ENCODE measurements at places on chromosomes 4 and X.
A peak's percentile ranks its signal among the peaks of the same experiment; 100 is the strongest.

- DNase-seq: no peak
Measured at GRCh38 chrX:73214426-73215094, at the start of gene NAP1L2. TSS of gene NAP1L2 (minus strand) at chrX:73214851. CDS start at chrX:73214492, 359 bp downstream.

- DNase-seq: no peak
Measured at GRCh38 chrX:46016296-46016695, 528.9 kb downstream of the ZNF674 start.

GRCh38 chr4:5568931-5569330, 139.4 kb downstream of the EVC2 start:
- no peak for DNase-seq

DNA sequence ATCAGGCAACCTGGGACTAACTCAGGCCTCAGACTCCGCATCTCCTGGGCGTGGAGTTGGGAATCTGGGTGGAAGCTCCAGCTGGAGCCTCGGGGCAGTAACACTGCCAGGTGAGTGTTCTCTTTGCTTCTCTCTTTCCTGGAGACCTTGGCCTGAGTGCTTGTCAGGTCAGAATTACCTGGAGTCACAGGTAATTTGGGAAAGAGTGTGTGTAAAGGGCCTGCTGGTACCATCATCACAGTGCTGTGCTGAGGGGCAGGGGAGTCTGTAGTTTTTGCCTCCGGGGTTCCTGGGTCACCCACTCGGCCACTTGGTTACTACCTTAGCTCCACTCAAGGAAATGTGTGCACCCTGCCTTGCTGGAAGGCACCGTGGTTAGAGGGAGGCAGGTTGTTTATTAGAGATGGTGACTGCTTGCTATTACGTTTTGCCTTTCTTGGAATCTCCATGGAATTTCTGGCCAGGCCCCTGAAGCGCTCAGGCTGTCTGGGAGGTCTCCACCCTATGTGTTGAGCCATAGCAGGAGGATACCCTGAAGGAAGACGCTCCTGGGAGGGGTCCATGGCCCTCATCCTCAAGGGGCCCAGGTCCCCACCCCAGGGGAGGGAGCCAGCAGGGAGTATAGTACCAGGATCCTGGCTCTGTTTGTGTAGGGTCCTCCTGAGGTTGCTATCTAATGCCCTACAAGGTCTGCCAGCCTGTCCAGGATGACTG, 2.9 kb downstream of the GPR78 start:
- no peak for DNase-seq

- no peak for DNase-seq
Measured at GRCh38 chr4:21554066-21554465, 394.5 kb downstream of the KCNIP4 start.

- DNase-seq: no peak
Measured at GRCh38 chr4:128141866-128142265, 80.8 kb downstream of the LARP1B start.

DNA sequence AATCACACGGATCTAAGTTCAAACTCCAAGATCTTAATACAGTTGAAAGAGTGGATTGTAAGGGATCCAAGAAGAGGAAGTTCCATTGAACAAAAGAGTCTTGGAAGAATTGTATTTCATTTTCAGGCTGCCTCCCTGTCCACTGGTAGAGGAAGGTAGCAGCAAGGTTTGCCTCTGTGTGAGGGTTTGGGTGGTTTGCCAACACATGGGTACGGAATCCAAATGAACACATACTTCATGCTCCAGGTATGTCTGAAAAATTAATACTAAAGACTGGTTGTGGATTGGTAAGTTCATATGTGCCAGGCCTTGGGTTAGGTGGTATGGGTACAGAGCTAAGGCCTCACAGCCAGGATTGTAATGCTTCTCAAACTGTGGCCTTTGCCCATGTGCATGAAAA, 523.6 kb upstream of the BOD1L1 start:
- DNase-seq: no peak

- DNase-seq: no peak
Measured at GRCh38 chr4:16140879-16141249, 57.0 kb upstream of the PROM1 start.

- no peak for DNase-seq
Measured at GRCh38 chr4:110823251-110823650, 200.4 kb upstream of the PITX2 start.

- DNase-seq: no peak
Measured at GRCh38 chr4:14916554-14917297, 85.6 kb upstream of the CPEB2 start.

- DNase-seq: no peak
Measured at GRCh38 chr4:55608591-55608990, 16.5 kb upstream of the PDCL2 start.

GRCh38 chrX:85992811-85993229, 54.5 kb downstream of the CHM start:
- no peak for DNase-seq

DNA sequence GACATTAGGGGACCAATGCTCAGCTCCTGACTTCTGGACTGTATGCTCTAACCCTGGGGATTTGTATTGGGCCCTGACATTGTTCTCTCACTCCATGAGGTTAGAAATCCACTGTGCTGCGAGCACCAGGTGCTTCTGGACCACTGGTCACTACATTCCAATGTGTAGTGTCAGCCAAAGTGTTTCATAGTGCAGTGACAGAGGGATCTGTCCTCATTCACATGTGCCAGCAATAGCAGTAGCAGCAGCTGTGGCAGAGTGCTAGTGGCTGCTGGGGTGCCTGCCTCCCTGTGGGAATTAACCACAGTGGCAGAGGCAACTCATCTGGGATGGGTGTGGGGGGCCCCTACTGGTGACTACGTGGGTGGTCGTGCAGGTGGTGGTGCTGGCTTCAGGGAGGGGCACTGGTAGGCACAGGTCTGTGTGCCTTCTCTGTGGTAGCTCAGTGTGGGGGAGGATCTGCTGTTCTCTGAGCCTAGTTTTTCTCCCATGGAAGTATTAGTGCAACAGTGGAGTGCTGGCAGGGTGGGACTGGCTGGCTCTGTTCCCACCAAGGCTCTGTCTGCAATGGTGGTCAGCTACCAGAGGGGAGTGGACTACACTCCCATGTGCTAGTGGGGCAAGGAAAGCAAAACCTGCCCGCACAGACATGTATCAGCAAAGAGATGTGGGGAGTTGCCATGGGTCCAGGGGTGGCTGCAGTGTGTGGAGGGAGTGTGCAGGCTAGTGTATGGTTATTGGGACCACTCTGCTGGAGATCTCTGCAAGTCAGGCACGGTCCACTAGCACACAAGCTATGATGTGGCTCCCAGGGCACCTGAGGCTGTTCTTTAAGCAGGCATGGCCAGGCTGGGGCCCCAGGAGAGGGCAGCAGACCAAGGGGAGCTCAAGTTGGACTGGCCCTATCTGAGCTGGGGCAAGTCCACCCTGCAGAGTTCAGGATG, 78.5 kb downstream of the SCLT1 start:
- no peak for DNase-seq

GRCh38 chr4:163868445-163868844, 374.0 kb downstream of the TMA16 start:
- DNase-seq: no peak

- DNase-seq: no peak
Measured at GRCh38 chr4:168150420-168151050, 58.2 kb downstream of the ANXA10 start.

- DNase-seq: no peak
Measured at GRCh38 chr4:53012738-53013137, 150.6 kb downstream of the RASL11B start.

GRCh38 chr4:40038977-40039376, 17.7 kb upstream of the N4BP2 start:
- no peak for DNase-seq

DNA sequence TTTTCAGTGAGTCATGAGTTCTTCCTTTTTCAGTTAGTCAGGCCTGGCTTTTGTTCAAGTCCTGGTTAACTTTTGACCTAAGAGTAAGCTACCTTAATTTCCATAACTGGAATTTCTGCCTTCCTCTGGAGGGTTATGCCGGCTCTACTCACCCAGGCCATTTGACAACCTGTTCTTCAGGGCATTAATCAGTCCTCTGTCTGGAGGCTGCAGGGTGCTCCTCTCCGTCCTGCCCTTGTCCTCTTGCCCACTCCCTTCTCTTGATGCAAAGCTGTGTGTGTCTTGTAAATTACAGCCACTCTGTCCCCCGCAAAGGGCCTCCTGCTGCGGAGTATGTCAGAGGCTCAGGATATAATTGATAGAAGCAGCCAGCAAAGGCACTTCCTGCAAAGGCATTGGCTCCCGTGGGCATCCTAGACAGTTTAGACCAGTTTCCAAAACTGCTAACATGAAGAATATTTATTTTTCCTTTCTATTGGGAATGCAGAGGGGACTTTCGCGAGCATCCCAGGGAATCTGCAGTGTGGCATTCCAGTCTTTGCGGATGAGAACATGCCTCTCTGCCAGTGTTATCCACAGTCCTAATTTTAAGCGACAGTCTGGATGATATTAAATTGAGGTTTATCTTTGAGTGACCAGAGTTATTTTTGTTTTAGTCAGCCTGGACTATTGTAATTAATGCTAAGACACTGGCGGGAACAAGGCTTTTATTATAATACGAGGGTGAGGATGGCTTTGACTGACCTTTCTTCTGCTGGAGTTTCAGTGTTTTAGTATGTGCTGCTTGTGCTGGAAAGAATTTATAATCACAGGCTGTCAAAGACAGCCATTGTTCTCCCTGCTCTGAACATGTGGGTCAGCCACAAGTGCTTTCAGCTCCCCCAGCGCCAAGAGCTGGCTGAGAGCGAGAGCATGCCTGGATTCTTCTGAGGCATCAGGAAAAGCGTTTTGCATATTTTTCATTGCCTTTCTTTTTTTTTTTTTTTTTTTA, 74.2 kb downstream of the LIMCH1 start:
- no peak for DNase-seq

GRCh38 chrX:53442322-53442631, 8.1 kb upstream of the HSD17B10 start:
- DNase-seq: no peak

- peak; percentile 52 for DNase-seq
Measured at GRCh38 chrX:23667239-23668177, at the start of gene PRDX4. TSS of gene PRDX4 (plus strand) at chrX:23667493. CDS start at chrX:23667571, 78 bp downstream.

DNA sequence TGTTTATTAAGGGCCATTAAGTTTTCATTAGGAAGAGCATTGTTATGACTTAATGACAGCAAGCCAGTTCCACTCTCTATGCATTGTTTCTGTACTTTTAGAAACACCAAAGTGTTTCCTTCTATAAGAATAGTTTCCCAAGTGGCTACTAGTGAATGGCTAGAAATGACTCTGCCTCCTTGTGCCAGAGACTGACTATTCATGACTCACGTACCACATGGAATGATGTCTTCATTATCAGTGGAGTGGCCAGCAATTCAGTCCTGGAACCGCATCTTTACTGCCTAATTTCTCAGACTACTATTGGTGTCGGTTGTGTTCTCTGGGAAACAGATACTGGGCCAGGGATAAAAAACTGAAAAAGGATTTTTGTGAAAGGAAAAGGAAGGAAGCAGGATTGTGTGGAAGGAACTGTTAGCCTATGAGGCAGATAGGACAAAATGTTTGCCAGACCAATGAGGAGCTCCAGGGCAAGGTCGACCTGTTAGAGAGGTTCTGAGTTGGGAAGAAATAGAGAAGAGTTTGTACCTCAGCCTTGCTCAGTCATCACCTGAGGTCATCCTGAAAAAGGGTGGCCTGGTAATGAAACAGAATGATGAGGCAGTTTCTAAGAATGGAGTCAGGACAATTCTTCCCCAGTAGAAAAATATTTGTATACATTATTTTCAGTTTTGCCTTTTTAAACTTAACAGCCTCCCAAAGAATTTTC, 218.6 kb downstream of the SPCS3 start:
- no peak for DNase-seq

GRCh38 chrX:142663330-142664095, 362.2 kb upstream of the SPANXN4 start:
- no peak for DNase-seq

- no peak for DNase-seq
Measured at GRCh38 chr4:41594432-41594831, 56.5 kb downstream of the LIMCH1 start.

GRCh38 chr4:83771113-83771705, 235.3 kb downstream of the GPAT3 start:
- DNase-seq: no peak

- DNase-seq: no peak
Measured at GRCh38 chr4:110953191-110953590, 330.3 kb upstream of the PITX2 start.

DNA sequence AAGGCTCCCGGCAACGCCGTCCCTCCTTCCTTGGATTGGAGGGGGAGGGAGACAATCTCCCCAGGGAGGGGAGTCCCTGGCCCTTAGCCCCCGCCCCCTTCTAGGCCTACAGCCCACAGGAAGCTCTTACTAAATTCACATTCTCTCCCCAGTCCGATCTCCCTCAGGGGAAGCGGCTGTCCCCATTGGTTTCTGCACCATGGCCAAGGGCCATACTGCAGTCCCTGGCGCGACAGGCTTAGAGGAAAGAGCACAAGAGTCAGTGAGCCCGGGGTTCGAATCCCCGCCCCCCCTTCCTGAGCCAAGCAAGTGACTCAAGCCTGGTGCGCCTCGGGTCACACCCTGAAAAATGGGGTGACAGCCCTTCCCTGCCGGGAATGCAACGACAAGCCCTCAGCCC, 1.1 kb downstream of the ABLIM2 start:
- no peak for DNase-seq

DNA sequence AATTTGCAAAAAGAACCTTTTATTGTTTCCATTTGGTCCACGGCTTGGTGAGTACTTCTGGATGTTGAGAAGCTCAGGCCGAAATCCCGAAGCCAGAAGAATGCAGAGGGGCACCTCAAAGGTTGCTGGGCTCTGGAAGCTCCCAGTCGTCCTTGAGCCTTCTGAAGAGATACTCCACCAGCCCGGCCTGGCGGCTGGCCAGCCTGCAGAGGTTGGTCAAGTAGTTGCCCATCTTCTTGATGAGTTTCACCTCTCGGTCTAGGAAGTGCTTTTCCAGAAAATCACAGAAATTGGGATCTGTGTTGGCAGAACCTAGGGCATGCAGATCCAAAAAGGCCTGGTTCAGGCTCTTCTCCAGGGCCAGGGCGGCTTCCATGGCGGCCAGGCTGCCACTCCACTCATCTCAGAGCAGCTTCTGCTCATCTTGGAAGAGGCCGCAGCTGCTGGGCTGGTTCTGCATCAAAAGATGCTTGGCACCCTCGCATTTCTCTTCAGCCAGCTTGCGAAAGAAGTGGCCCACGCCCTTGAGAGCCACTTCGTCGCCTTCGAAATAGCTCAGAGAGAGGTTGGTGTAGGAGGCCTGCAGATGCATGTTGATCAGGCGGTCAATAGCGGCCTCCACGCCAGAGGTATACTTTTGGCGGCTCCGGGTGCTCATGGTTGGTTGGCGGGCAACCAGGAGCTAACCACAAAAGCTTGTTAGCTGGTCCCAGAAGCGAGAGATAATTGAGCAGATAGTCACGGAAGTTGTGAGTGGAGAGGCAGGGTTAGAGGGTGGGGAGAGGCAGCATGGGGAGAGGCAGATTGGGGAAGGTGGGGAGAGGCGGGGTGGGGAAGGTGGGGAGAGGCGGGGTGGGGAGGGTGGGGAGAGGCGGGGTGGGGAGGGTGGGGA, 76.5 kb upstream of the TSPAN7 start:
- no peak for DNase-seq

- no peak for DNase-seq
Measured at GRCh38 chr4:184147858-184148737, 69.6 kb downstream of the ENPP6 start.

- no peak for DNase-seq
Measured at GRCh38 chr4:1207603-1208265, 35.4 kb upstream of the SPON2 start.

- no peak for DNase-seq
Measured at GRCh38 chr4:113559947-113560346, 201.6 kb downstream of the CAMK2D start.

GRCh38 chr4:101853691-101854090, 63.2 kb downstream of the BANK1 start:
- no peak for DNase-seq

All from stimulated activated CD8-positive, alpha-beta memory T cell treated with anti-CD3 and anti-CD28 coated beads, Interleukin-4, amount 100 ng/mL, for 1 hour (primary cell).